ENCODE measurements at places on chromosomes 13 and 19.

DNA sequence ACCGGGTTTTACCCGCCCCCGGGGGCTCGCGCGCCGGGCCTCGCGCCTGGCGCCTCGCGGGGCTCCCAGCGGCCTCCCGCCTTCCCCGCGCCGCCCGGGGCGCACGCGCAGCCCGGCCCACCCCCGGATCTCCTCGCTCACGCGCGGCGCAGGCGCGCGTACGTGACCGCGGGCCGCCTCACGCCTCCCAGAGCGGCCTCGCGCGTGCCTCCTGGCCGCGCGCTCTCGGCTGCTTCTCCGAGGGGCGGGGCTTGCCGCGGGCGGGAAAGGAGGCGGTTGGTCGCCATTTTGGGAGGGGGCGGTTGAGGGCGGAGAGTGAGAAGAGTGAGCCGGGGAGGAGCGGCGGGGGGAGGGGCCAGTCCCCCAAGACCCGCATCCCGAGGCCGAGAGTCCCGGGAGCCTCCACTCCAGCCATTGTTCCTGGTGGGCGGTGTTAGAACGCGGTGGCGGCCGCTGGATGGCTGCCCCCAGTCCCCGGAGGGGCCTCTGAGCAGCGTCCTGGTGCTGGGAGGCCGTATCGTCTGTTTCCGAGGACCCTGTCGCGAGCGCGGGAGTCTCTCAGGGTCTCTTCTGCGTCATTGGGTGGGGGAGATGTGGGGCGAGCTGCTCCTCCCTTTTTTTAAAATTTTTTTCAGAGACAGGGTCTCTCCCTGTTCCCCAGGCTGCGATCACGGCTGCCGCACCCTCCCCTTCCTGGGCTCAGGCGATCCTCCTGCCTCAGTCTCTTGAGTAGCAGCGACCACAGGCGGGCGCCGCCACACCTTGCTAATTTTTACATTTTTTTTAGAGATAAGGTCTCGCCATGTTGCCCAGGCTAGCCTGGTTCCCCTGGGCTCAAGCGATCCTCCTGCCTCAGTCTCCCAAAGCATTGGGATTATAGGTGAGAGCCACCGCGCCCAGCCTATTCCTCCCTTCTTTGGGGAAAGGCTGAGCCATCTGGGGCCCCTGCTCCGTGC is at the start of gene ZNF541:
ZNF541 (minus strand) TSS at position 78 of the 956 bp plus-strand sequence. CDS start 17,292 bp downstream, outside the sequence.
- no peak for DNase-seq

DNA sequence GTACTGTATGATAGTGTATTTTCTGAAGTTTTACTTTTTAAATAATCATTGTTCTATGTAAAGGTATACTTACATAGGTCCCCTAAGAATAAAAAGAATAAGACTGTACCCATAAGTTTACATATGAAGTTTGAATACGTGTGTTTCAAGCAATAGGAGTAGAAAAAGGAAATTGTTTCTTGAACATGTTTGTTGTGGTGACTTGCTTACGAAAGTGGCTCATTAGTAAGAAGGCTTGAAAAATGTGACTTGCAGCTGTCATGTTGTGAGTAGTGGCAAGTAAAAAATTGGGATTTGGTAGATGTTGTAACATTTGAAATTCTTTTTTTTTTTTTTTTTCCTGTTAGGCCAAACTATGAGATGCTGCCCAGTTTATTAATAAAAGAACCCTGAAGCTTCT is 203.3 kb downstream of the LMO7 start:
- DNase-seq, result no peak

- DNase-seq, result no peak
Observed at GRCh38 chr13:114204894-114205293, 25.8 kb downstream of the CFAP97D2 start.

- no peak for DNase-seq
Observed at GRCh38 chr13:109422161-109422560, 364.2 kb downstream of the IRS2 start.

- no peak for DNase-seq
Observed at GRCh38 chr19:40348961-40349507, 539 bp downstream of the PLD3 start.

DNA sequence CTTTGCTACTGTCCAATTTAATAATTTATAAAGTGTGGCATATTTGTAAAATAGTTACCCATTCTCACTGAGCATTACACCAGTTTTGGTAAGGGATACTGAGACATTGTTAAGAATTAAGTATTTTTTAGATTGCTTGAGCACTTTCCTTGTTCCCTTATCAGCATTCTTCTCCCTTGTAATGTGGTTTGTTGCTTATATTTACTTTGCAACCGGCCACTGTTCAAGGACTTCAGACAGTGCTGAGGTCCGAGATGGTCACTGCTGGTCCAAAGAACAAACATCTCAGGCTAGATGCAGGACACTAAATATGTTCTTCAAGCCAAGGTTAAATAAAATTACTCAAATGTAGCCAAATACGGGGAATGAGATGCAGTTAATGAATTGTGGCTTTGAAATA is 161.4 kb downstream of the TM9SF2 start:
- DNase-seq, result no peak

DNA sequence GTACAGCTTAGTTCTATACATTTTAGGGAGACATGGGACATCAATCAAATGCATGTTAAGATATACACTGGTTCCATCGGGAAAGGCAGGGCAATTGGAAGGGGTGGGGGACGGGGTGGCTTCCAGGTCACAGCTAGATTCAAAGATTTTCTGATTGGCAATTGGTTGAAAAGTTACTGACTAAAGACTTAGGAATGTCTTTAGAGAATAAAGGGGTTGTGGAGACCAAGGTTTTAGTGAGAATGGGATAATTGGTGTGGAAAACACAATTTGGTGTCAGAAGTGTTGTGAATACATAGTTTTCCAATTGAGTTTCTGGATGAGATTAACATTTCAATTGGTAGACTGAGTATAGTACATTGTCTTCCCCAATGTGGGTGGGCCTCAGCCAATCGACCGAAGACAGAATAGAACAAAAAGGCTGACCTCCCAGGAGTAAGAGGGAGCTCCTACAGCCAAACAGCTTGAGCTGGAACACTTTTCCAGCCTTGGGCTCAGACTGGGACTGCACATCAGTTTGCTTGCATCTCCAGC is 988 bp upstream of the CCDC169 start:
- no peak for DNase-seq

DNA sequence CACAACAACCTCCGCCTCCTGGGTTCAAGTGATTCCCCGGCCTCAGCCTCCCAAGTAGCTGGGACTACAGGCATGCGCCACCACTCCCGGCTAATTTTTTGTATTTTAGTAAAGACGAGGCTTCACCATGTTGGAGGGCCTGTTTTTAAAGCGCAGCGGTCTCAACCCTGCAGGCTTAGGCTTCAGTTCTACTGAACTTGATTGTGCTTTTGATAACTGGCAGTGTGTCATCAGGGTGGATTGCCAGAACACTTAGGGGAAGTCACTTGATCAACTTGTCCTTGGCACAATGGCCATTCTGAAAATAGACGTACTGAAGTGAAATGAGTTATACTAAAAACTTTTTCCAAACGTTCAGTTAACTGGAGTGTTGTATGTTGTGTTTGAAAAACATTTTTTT is 472.2 kb downstream of the KLF5 start:
- DNase-seq, result no peak

- no peak for DNase-seq
Observed at GRCh38 chr13:83839146-83839545, 43.1 kb downstream of the SLITRK1 start.

DNA sequence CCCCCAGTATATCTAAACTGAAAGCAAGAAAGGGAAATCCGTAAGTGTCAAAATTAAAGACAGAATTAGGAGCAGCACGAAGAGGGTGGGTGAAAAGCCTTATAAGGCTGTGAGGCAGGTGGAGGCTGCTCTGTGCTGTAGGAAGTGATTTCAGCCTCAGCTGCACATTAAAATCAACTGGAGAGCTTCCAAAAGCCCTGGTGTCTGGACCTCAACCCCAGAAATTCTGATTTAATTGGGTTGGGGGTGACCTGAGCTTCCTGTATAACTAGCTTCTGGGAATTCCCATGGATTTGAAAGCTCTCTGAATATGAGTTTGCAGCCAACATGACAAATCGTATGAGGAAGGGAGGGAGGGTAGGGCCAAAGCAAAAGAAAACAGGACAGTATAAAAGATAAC is 242.4 kb upstream of the TMTC4 start:
- no peak for DNase-seq

DNA sequence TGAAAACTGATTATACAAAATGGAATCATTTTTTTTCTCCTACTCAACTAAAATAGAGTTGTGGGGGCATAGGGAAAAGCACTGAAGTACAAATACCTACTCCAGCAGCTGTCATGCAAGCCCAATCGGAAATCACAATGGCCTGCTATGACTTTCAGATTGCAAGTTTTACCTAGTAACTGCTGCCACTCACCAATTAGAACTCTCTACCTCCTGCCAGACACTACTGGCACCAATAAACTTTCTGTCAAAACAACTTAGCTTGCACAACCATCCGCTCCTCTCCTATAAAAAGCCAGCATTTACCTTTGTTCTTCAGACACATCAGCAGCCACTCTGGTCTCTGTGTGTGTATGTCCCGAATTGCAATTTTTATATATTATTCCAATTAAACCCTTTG is 9.3 kb upstream of the TRPC4 start:
- no peak for DNase-seq

GRCh38 chr13:98504371-98504963 is 72.4 kb downstream of the STK24 start:
- no peak for DNase-seq

DNA sequence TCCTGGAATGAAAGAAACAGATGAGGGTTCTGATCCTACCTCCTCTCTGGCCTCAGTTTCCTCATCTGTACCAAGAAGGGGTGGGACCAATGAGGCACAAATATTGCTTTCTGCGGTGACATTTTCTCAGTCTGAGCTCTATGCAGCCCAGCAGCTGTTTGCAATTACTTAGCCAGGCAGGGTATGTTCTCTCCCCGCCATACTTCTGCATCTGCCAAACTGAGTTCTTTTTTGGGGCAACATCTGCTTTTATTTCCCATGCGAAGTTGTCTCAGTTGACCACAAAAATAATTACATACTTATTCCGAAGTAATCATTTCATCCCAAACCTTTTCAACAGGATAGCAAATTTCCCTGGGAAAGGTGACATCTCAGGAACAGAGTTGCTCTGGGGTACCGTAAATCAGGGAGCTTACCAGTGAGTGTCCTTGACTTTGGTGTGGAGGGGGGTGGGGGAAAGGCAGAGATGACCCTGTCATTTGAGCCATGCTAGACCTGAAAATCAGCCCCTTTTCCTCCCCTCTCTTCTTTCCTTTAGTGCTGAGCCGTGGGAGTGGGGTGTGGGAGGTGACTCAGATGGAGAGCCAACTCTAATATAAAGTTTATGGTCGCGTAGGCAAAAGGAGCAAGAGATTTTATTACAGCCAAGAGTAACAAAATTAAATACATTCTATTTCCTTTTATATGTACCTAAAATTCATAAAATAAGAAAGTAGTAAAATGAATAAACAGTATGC is 165.7 kb upstream of the KL start:
- DNase-seq, result no peak

DNA sequence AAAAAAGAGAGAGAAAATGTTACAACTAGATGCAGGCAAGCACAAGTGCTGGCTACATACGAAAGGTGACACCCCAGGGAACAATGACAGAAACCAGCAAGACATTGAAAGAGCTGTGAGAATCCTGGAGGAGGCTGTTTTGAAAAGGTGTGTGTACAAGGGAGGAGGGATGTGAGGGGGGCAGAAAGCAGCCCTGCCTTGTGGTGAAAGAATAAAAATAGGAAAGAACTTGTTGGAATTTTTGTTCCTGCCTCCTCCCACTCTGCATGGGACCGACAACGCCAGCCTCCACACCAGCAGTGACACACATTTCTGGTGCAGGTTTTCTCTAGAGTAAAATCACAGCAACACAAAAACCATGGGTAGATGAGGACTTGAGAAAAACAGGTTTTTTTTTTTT is 1258.6 kb downstream of the PCDH9 start:
- DNase-seq, result no peak

- DNase-seq, result no peak
Observed at GRCh38 chr13:81058211-81058915, 717.4 kb upstream of the SPRY2 start.

- DNase-seq, result no peak
Observed at GRCh38 chr19:6743714-6744380, 4.4 kb downstream of the TRIP10 start.

DNA sequence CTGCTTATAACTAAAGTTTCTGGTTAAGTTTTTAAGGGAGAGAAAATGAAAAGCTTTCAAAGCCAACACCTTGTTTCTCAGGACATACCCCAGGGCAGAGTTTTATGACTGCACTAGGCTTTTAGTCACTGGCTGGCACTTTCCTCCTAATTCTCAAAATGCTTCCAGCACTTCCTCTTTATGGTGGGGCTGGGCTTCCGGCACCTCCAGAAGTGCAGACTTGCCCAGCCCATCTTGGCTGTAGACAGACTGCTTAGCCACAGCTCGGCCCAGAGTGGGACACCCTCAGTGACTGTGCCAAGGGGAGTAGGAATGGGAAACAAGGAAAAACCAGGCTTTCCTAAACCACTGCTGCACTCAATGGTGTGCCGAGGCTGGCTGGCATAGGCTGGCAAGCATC is 23.2 kb upstream of the GTF3A start:
- no peak for DNase-seq

GRCh38 chr13:32261567-32261966 is 53.6 kb downstream of the ZAR1L start:
- DNase-seq, result peak; percentile 3

GRCh38 chr13:32878163-32878562 is 138.1 kb upstream of the KL start:
- DNase-seq, result no peak

DNA sequence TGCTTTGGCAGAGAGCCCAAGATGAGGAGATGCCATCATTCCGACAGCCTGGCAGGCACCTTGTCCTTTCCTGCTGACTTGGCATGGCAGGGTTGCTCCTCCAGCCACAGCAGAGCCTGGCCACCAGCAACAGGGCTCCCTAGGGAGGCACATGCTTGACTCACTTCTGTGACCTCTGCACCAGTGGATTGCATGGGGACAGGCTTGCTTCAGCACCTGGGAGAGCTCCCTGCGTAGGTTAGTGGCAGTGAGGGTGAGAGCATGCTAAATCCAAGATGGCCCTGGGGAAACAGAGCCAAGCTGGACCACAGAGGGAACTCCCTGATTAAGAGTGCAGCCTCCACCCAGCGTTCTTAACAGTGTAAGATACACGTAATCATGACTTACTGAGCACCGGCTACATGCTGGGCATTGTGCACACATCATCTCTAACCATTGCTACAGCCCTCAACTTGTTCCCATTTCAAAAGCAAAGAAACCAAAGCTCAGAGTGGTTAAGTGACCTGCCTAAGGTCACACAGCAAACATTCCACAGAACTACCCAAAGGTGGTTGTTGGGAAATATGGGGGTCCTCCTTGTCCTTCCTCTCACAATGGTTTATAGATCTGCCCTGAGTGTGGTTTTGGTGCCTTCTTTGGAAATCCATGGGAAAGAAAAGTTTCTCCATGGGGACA is 116.6 kb upstream of the UQCRFS1 start:
- no peak for DNase-seq

GRCh38 chr13:38647312-38647711 is 39.6 kb upstream of the FREM2 start:
- DNase-seq, result no peak

GRCh38 chr13:50798923-50799322 is 44.6 kb downstream of the DLEU7 start:
- DNase-seq, result no peak

DNA sequence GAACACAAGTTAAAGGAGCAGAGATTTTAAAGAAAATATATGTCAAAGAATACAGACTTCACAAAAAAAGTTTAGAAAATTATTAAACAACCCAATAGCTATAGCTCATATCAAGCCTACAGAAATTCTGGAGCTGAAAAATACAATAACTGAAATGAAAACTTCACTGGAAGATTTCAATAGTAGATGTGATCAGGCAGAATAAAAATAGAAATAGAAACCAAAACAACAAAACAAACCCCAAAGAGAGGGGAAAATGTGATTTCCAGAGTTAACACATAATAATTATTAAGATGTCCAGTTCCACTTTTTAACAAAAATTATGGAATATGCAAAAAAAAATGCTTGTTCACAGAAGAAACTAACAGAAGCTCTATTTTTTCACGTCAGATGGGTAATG is 23.6 kb downstream of the LRRC63 start:
- no peak for DNase-seq
